Ascending aorta (tissue), 2 donors: ENCODE measurements at places on chromosomes 1 and 21. TPM values are rescaled to one million over a fixed set of nuclear protein-coding genes. Genes with fewer than 3 reads are reported as not detected.

Gene PPP1R8
- 7.1 TPM for total RNA-seq

GRCh38 chr1:64196074-64196870 lies 7.2 kb upstream of the UBE2U start:
- no peak for DNase-seq

GRCh38 chr1:165070675-165071074 lies 285.8 kb downstream of the LMX1A start:
- DNase-seq, result no peak

Gene PLEKHN1
- total RNA-seq, result not detected

Gene PGBD2
- 0.53 TPM for total RNA-seq

Gene PRUNE1
- total RNA-seq, result 36.5 TPM
